ENCODE measurements at places on chromosomes 2 and 18.

GRCh38 chr2:168852481-168852880, 37.7 kb downstream of the SPC25 start:
- no peak for DNase-seq

DNA sequence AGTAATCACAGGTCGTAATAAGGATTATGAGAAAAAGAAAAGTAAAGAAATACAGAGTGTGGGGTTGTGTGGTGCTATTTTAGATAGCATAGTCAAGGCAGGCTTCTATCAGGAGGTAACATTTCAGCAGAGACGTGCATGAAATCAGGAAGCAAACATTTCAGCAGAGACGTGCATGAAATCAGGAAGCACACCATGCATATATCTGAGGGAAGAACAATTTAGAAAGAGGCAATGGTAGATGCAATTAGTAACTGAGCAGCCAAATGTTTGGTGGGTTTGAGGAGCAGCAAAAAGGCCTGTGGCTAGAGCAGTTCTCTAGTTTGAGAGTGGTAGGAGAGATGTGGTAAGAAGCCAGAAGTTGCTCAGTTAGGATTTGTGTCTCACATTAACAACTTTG, 713.7 kb downstream of the ADCYAP1 start:
- no peak for DNase-seq

DNA sequence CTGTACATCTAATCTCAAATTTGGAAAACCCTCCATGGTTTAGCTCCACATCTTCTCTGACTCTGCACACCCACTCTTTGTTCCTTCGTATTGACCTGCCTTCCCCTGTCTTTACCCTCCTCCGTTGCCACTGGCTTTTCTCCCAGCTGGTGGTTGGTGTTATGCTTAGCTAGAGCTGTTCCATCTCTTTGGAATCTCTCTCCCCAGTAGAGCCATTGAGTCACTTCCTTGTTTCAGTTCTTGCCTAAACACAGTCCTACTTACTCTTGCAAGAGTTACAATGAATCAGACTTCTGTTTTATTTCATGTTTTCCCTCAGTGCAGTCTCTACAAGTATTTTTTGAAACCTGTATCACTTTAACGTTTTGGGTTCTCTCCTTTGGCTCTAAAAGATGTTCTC, 263.9 kb downstream of the LTBP1 start:
- DNase-seq = no peak

GRCh38 chr2:202161151-202161835, 77.1 kb downstream of the SUMO1 start:
- DNase-seq = peak; percentile 30

DNA sequence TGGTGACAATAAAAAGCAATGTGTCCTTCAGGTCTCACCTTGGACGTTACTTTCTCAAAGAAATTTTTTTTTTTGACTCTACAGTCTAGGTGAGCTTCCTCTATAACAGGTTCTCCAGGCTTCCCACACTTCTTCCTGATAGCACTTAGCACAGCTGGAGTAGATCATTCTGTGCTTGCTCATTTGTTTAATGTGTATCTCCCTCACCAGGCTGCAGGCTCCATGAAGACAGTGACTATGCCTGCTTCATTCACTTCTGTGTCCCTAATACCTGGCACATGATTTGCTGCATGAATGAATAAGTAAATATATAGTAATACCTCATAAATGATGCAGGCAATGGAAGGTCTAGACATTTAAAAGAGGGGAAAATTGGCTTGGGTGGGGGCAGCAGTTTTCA, 109.9 kb upstream of the CD302 start:
- no peak for DNase-seq

DNA sequence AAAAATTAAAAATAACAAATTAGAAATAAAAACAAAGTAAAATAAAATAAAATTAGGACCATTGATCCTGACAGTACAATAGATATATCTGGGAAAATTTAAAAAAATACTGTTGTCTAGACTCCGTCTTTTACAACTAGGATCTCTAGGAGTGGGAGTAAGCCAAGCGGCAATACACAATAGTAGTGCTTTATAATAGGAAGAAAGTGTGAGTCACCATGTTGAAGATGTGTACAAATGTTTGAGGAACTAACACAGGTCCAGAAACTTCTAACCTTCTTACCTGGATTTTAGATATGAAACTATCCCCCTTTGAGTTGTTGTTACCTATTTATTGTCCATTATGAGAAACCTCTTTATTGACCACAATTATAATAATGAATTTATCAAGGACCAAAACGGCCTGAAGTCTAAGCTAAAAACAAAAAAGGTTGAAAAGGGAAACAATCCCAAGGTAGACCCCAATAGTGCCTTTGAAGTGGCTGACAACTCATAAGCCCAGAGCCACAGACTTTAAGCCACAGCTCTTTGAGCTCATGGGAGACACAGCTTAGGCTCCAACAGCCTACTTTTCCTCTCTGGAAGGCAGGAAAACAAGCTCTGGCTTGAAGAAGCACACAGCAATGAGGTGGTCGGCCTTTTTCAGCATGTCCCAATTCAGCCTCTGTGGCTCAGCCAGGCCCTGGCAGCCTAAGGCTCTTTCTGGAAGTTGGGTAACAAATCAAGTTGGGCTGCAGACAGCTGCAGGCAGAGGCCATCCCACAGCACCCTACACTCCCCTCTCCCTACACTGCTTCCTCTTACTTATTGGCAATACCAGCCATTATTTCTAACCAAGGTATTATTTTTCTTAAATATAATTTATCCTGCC, 62.9 kb downstream of the AQP4 start:
- no peak for DNase-seq

- DNase-seq = no peak
Measured at GRCh38 chr2:85710687-85711577, 16.8 kb downstream of the GNLY start.

- DNase-seq = no peak
Measured at GRCh38 chr2:207352978-207353671, 176.6 kb upstream of the CREB1 start.

DNA sequence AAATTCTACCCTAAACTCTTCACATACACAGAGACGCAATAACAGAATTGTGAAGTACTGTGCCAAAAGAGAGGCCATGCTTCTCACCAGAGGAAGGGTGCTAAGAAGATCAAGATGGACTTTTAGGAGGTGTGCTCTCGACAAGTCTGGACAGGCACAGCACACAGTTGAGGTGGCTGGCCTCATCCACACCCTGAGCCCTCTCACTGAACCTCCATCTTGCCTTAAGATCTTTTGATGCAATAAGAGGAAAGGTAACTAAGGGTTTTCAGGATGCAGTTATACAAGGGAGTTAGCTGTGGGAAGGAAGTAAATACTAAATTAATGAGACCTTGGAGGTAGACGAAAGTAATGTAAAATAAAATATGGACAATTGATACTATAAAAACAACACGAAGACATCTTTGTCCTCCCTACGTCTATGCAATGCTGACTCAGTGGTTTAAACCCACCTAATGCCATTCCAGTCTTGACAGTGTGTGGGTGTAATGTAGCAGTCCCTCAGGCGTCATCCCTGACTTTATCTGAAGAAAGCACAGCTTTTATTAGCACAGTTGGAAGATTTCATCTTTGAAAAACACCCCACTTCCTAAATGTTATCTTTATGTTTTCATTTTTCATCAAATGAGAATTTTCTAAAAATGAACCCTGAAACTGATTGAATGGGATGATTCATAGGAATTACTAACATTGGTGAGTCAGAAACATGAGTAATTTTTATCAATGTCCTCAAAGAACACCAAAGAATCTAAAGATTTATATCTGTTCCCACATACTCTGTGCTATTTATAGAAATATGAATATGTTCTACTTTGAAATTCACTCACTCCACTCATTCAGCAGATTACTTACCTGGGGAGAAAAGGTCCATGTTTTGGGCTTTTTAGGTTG, 34.0 kb upstream of the MALL start:
- no peak for DNase-seq

DNA sequence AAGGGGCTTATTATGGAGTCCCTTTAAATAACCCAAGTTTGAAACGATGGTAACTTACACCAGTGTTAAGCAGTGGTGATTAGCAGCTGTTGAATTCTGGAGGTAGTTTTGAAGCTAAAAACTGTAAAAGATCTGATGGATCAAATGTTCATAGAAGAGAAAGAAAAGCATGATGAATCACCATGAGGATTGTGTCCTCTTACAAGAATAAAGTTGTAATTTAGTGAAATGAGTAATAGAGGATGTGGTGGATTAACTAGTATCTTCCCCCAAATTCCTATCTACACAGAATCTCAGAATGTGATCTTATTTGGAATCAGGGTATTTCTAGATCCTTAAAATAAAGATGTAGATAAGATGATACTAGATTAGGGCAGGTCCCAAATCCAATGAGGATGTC, 1138.2 kb upstream of the TMEFF2 start:
- DNase-seq = no peak

GRCh38 chr2:9807555-9808305, 35.5 kb upstream of the TAF1B start:
- DNase-seq = no peak

DNA sequence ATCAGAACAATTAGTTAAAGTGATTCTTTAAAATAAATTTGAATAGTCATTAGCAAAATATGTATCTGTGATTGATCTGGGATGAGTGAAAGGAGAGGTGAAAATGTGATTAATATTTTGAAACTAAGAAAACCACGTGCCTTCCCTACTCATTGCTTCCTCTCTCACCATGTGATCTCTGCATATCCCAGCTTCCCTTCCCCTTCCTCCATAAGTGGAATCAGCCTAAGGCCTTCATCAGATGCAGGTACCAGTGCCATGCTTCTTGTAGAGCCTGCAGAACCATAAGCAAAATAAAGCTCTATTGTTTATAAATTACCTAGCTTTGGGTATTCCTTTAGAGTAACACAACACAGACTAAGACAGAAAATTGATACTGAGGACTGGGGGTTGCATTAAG, 11.2 kb upstream of the STAT1 start:
- no peak for DNase-seq

GRCh38 chr2:11907190-11907589, 160.8 kb downstream of the LPIN1 start:
- DNase-seq = no peak

DNA sequence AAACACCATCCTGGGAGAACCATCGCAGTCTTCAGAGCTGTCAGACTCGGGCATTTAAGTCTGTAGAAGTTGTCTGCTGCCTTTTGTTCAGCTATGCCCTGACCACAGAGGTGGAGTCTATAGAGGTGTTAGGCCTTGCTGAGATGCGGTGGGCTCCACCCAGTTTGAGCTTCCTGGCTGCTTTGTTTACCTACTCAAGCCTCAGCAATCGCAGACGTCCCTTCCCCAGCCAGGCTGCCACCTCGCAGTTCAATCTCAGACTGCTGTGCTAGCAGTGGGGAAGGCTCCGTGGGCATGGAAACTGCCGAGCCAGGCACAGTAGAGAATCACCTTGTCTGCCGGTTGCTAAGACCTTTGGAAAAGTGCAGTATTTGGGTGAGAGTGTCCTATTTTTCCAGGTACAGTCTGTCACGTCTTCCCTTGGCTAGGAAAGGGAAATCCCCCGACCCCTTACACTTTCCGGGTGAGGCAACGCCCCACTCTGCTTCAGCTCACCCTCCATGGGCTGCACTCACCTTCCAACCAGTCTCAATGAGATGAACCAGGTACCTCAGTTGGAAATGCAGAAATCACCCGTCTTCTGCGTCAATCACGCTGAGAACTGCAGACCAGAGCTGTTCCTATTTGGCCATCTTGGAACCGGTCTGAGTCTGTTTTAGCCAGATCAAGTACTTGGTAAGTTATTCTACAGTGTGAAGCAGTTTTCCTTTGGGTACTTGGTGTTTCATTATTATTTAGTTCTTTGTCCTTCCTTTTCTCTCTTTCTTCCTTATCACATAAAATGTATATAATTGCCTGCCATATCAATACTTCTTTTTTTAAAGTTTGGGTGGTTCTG, 71.5 kb downstream of the CDC42EP3 start:
- no peak for DNase-seq

DNA sequence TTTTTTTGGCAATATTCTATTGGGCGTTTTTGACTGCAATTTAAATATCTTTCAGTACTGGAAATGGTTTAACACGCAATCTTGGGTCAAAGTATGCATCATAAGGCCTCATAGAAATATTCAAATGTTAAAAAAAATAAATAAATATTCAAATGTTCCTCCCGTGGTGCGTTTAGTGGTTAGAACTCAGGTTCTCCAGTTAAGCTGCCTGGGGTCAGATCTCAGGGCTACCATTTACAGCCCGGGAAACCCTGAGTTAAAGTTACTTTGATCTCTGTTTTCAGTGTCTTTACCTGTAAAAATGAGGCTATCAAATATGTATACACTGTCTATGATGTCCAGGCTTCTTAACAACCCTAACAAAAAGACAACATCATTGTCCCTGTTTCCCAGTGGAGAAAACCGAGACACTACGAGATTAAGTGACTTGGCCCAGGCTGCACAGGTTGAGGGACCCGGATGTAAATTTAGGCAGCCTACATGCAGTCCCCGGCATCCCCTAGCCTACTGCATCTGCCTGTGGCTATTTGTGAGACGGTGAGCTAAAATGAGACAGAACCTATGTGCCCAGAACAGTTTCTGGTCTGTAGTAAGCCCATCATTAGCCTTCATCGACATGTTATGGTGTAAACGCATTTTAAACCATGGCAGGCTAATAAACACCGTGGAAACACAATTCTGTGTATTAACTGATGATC, 1.7 kb downstream of the FHL2 start:
- no peak for DNase-seq

- no peak for DNase-seq
Measured at GRCh38 chr18:37564711-37565100, 892 bp downstream of the CELF4 start.

DNA sequence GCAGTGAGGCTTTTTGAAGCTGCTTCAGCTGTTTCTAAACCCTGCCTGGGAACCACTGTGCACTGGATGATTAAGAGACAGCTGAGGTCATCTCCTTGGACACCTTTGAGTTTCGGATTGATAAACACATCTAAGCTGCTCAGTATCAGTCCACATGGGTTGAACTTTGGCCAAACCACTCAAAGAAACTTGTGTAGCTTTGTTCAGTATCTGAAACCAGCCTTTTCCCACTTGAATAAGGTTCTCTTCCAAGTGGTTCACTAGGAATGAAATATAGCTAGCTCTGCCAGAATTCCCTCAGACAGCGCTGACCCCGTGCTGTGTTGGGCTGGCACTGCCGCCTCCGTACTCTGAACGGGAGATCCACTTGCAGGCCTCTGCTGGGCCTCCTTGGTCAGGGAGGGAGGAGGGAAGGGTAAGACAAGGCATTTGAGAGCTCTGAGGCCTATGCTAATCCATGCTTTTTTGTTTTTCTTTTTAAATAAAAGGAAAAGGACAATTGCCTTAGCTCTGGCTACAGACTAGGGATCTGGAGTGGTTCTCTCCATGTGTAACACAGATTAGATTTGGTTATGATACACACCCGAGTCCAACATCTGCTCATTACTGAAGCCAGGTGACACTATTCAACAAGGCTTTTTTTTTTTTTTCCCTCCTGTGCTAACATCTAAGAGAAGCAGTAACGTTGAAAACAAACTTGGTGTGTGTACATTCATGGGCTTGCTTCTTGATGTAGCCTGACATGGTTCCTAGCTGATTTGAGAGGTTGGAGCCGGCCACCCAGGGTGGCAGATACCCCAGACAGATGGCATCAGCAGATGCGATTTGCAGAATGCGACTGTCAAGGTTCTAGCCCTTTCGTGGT, 67.7 kb downstream of the NCK2 start:
- peak; percentile 11 for DNase-seq

DNA sequence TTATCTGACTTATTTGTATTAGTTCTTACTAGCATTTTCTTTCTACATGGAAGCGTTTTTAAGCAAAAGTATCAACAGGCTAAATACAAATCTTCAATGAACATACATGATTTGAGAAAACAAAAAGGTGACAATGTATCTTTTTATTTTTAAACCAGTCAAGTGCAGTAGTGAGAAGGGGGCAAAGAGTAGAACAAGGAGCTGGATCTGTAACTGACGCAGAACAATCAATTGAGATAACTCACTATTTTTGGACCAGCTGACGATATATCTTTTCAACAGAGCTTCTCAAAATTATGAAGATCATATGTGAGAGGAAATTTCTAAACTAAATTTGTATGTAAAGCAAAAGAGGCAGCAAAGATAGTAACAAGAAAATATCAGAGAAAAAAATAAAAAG, 15.5 kb downstream of the NCKAP1 start:
- DNase-seq = no peak

All from caudate nucleus (tissue), 63 donors.